T-helper 9 cell (primary cell): ENCODE measurements at places on chromosomes 3 and 15.

GRCh38 chr15:83813682-83814081 is 159.8 kb downstream of the ADAMTSL3 start:
- DNase-seq = no peak

DNA sequence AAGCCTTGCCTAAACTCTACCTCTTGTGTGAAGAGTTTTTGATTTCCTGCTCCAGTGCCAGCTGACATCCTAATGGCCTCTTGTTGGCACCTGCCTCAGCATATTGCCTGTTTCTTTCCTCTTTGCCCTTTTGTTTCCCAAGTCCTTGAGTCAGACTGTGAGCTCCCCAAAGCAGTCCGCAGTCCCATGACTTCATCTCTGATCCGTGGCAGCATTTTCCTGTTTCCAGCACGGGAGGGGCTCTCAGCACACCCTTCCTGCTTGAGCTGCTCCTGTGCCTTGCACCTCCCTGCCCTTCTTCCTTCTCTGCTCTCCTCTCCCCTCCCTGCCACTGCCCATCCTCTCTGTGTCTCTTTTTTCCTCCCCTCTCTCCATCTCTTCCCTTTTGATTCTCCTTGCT is 179.6 kb downstream of the EPHB1 start:
- no peak for DNase-seq

DNA sequence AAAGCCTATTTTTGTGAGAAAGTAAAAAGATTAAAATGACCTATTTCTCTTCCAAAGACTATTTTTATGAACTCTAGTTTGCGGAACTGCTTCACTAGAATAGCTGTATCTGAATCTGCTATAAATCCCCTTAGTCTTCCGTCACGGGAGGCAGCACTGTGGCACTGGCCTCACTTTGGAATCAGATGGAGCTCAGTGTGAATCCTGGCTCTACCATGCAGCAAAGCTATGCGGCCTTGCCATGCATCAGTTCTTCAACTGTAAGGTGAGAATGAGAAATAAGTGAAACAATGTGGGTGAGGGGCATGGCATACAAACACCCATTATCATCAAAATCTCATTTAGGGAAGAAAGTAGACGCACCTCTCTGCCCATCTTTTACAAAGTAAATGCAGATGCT is 27.5 kb upstream of the CSPG5 start:
- no peak for DNase-seq

DNA sequence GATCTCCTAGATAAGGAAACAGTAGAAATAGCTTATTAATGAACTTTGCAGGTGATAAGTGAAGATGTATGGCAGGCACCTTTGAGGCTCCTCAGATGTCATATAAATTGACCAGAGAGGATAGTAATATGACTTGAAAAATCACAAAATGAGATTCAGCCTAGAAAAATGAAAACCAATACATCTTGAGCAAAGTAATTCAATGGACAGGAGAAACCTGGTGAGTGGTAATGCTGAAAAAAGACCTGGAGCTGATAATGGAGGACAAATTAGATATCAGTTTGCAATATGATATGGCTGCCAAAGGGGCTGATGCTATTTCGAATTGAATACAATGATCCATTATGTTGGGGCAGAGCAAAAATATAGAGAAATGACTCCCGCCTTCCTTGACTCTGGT is 103.9 kb downstream of the LSAMP start:
- no peak for DNase-seq

- DNase-seq = no peak
Observed at GRCh38 chr15:57667171-57667849, 39.2 kb upstream of the POLR2M start.

GRCh38 chr15:74901612-74902063 is 5.0 kb downstream of the FAM219B start:
- DNase-seq = peak; percentile 45

GRCh38 chr3:109073116-109073515 is 44.8 kb downstream of the MORC1 start:
- no peak for DNase-seq

- DNase-seq = no peak
Observed at GRCh38 chr3:192367616-192368015, 359.7 kb downstream of the FGF12 start.

- DNase-seq = no peak
Observed at GRCh38 chr3:54882129-54882833, 45.6 kb downstream of the LRTM1 start.
